ENCODE measurements at places on chromosomes 3 and 15. TPM values are rescaled to one million over a fixed set of nuclear protein-coding genes. Genes with fewer than 3 reads are reported as not detected.

CEMIP gene
- total RNA-seq: 0.17 TPM

GOLGA6L10 gene
- total RNA-seq: 0.61 TPM

- H3K27me3 ChIP-seq: no peaks in the 10 kb centered on the region
- DNase-seq: no peak
- no peaks in the 10 kb centered on the region for H3K4me1 ChIP-seq
- no peaks in the 10 kb centered on the region for H3K36me3 ChIP-seq
- no peak overlapping the region for H3K27ac ChIP-seq
Measured at GRCh38 chr3:64859625-64860535, 172.1 kb upstream of the ADAMTS9 start.

WDR5B gene
- total RNA-seq: 2.5 TPM

- H3K36me3 ChIP-seq: no peaks in the 10 kb centered on the region
- no peaks in the 10 kb centered on the region for H3K4me1 ChIP-seq
- no peak overlapping the region for H3K27ac ChIP-seq
- no peak overlapping the region for H3K4me3 ChIP-seq
Measured at GRCh38 chr3:141348837-141349236, 19.5 kb upstream of the ZBTB38 start.

- H3K4me1 ChIP-seq: peaks cover 5% of the 10 kb centered on the region
- no peak overlapping the region for H3K27ac ChIP-seq
- no peaks in the 10 kb centered on the region for H3K36me3 ChIP-seq
- DNase-seq: no peak
Measured at GRCh38 chr3:49790626-49791411, 4.5 kb upstream of the IP6K1 start.

PLSCR2 gene
- not detected for total RNA-seq

DNA sequence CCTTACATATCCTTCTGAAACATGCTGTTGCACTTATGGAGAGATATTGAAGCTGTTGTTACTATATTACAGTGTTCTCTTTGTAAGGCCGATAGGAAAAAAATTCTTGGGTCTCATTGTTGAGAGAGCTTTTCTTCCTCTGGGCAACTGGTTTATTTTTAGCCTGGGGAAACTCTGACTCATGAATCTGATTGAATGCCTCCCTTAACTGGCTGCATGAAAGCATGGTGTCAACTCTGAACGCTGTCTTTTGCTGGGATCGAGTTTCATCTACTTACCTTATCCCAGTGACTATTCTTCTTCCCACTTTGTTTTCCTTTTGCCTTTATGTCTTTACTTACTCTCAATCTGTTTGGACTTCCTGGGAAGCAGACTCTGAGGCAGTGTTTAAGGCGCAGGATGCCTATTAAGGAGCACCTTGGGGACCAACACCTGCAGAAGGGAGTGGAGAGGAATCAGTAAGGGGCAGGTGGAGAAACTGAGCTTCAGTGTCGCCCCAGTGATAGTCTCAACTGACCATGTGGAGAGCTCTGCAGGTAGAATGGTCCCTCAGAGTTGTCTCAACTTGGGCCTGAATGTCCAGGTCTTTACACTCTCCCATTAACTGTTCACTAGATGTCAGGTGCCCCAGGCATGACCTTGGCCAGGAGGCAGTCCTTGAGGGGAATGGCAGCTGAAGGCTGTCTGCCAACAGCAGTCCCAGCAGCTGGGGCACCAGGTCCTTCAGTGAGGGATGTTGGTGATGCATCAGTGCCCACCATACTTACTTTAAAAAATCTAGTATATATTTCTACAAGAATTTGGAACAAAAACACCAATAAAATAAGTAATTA is 88.9 kb upstream of the CCNL1 start:
- H3K4me1 ChIP-seq: peaks cover 5% of the 10 kb centered on the region
- H3K4me3 ChIP-seq: no peak overlapping the region
- H3K27ac ChIP-seq: peak overlapping the region; percentile 54
- no peaks in the 10 kb centered on the region for H3K27me3 ChIP-seq
- H3K36me3 ChIP-seq: no peaks in the 10 kb centered on the region

- no peaks in the 10 kb centered on the region for H3K36me3 ChIP-seq
- no peak overlapping the region for H3K27ac ChIP-seq
- H3K27me3 ChIP-seq: no peaks in the 10 kb centered on the region
- no peaks in the 10 kb centered on the region for H3K4me1 ChIP-seq
- no peak overlapping the region for H3K4me3 ChIP-seq
Measured at GRCh38 chr3:53833053-53833645, 13.1 kb downstream of the CHDH start.

DNA sequence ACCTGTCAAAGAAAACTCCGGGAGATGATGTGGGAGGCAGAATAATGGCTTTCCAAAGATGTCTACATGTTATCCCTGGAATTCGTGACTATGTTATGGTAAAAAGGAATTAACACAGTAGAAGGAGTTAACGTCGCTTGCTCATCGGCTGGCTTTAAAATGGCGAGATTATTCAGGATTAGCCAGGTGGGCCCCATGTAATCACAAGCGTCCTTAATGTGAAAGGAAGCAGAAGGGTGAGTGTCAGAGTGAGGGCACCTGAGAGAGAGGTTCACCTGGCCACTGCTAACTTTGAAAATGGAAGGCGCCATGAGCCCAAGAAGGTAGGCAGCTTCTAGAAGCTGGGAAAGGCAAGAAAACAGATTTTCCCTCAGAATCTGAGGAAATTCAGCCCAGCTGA is 557.2 kb downstream of the EPHB1 start:
- H3K27me3 ChIP-seq: no peaks in the 10 kb centered on the region
- H3K36me3 ChIP-seq: no peaks in the 10 kb centered on the region
- H3K27ac ChIP-seq: no peak overlapping the region
- H3K4me3 ChIP-seq: no peak overlapping the region
- peaks cover 10% of the 10 kb centered on the region for H3K4me1 ChIP-seq

DNA sequence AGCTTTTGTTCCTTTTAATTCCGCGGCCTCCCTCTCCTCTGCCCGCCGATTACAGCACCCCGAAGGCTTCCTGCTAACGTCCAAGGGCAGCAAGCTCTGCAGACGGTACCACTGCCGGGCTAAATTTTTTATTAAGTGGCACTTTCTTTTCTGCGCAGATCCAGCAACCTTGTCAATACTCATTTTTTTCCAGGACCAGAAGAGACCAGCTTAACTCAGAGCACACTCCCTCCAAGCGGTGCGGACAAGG is 542 bp upstream of the MEIS2 start:
- DNase-seq: no peak
- H3K27me3 ChIP-seq: peaks cover 33% of the 10 kb centered on the region
- no peaks in the 10 kb centered on the region for H3K36me3 ChIP-seq
- peak overlapping the region; percentile 89 for H3K4me3 ChIP-seq
- peaks cover 4% of the 10 kb centered on the region for H3K4me1 ChIP-seq

DNA sequence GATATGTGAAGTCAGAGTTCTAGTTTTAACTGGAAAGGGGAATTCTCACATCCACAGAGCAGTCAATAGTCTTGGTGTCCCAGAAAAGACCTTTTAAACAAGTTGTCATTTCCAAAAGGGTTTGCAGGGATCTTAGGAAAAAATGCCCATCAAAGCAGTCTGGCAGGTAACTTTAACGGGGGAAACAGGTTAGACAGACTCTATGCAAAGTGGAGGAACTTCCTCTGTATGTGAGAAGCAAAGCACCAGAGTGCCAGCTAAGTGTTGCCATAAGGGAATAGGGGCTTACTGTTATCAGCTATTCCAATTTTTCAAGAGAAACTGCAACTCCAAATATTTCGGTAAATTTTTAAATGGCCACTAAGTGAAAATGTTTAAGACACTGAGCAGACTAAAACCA is 307.9 kb upstream of the MDFIC2 start:
- no peaks in the 10 kb centered on the region for H3K4me1 ChIP-seq
- H3K27ac ChIP-seq: no peak overlapping the region
- H3K4me3 ChIP-seq: no peak overlapping the region
- no peaks in the 10 kb centered on the region for H3K36me3 ChIP-seq

CASR gene
- total RNA-seq: not detected

DNA sequence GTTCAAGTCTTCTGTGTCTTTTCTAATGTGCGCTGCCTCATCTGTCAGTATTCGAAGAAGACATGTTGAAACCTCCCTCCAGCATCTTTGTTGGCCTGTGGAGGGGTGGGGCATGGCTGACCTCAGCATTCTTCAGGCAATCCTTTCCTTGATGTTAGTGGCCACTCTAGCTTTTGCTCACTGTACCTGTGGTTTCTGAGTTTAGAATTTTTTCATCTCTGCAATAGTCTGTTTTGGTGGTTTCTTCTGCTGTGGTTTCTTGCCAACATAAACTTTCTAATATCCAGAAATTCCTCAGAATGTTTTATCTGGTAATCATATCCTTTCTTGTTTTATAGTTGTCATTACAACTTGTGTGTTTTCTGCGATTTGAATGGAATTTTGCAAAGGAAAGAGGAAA is 251.3 kb upstream of the NR2E3 start:
- H3K4me3 ChIP-seq: no peak overlapping the region
- H3K4me1 ChIP-seq: no peaks in the 10 kb centered on the region
- no peaks in the 10 kb centered on the region for H3K27me3 ChIP-seq
- no peak for DNase-seq

DNA sequence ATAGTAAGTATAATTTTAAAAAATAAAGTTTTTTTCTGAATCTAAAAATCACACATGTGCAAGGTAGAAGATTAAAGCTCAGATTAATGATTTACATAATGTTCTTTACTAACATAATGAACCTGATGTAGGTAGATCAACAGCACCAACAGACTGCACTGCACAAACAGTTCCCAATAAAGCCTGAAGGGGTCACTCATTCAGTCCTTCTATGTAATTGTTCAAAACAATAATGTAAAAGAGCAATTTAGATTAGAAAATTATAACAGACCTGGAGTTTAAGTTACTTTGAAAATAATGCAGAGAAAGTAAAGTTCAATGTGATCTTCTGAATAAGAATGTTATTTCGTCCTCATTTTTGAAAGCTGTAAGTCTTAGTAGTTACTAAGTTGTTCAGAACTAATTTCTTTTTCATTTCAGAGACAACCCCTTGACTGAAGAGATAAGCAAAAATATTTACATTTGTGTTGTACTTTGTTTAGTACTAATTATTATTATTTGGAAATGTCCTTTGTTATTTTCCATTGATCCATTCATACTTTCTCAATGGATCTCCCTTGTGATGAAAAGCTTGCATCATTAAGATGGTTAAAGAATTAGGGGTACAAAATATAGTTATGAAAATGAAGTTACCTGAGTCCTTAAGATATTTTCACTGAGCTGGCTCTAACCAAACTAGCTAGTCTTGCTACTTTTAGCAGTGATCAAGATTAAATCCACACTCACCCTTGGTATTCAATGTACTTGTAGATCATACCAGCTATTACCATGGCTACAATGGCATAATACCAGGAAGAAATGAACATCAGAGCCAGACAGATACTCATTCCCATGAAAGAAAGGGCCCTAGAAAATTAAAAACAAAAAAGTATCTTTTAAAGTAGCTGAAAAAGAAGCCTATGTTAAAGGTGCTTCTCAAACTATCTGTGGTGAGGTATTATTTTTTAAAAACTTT is 16.8 kb downstream of the EMC4 start:
- peaks cover 86% of the 10 kb centered on the region for H3K36me3 ChIP-seq
- no peak for DNase-seq
- H3K27me3 ChIP-seq: no peaks in the 10 kb centered on the region
- no peak overlapping the region for H3K27ac ChIP-seq
- no peak overlapping the region for H3K4me3 ChIP-seq

GABRR3 gene
- not detected for total RNA-seq

DNA sequence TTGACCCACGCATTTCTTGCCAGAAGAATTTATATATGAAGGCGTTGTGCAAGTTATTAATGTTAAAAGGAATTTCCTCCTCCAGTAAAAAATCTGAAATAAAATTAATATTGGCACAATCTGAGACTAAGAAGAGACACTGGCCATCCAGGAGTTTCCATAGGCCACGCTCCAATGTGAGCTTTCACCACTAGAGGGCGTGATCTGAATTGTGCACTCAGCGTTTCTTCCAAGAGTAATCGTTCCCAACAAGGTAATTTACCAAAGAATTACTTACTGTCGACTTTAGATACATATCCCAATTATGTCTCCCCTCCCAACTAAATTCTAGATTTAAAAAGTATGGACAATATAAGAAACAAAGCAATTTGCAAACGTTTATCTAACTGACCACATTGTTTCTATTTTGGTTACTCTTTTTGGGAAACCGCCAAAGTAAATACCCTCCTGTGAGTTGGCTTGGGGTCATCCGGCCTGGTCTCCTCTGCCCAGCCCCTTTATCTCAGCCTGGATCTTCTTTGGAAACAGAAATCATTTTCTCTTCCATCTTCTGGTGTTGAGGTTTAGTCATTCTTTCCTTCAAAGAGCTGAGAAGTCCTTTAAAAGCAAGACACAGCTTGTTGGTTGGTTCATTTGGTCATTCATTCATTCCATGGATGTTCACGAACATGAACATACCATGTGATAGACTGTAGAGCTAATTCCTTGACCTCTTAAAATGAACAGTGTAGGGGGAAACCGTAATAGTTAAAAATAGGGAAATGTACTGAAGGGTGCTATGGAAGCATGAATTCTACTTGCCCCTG is 26.2 kb downstream of the POLR2M start:
- no peaks in the 10 kb centered on the region for H3K27me3 ChIP-seq
- no peak for DNase-seq
- no peaks in the 10 kb centered on the region for H3K4me1 ChIP-seq
- no peak overlapping the region for H3K4me3 ChIP-seq
- H3K27ac ChIP-seq: no peak overlapping the region

AHSG gene
- not detected for total RNA-seq

- H3K27ac ChIP-seq: no peak overlapping the region
- peaks cover 8% of the 10 kb centered on the region for H3K4me1 ChIP-seq
- no peak overlapping the region for H3K4me3 ChIP-seq
- DNase-seq: no peak
- H3K27me3 ChIP-seq: no peaks in the 10 kb centered on the region
Measured at GRCh38 chr15:90161950-90162361, 39.2 kb upstream of the SEMA4B start.

GRCh38 chr15:74390647-74391288 is 23.3 kb upstream of the CYP11A1 start:
- no peak overlapping the region for H3K4me3 ChIP-seq
- no peak overlapping the region for H3K27ac ChIP-seq
- DNase-seq: no peak
- H3K36me3 ChIP-seq: no peaks in the 10 kb centered on the region

DNA sequence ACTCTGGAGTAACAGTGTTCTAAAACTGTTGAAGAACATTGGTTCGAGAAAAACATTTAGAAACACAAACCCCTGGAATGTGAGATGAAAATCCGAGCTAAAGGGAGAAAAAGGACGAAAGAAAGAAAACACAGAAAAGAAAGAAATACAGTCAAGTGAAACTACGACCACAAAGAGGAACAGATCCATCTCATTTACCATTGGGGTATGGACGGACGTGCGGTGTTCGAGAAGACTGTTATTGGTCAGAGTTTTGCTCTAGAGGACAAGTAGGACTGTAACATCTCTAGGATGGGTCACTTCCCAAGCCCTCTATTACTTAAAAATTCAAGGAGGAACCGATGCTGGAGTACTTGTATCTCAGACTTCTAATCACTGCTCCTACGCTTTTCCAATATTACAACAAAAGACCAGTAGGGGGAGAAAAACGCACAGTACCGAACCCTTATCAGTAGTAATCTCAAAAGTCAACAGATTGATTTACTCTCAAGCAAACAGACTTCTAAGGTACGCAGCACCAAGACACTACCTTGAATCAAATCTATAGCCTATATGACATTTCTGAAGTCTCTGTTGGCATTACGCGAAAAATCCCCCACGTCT is 1.1 kb upstream of the PIK3CA start:
- H3K36me3 ChIP-seq: no peaks in the 10 kb centered on the region
- no peak for DNase-seq
- peak overlapping the region; percentile 99 for H3K27ac ChIP-seq
- peak overlapping the region; percentile 96 for H3K4me3 ChIP-seq
- no peaks in the 10 kb centered on the region for H3K27me3 ChIP-seq

Data from psoas muscle (tissue), 8 donors.